ENCODE measurements at places on chromosomes 2 and 18. TPM values are rescaled to one million over a fixed set of nuclear protein-coding genes. Genes with fewer than 3 reads are reported as not detected.

GRCh38 chr2:169254774-169255173 lies 107.6 kb downstream of the LRP2 start:
- DNase-seq = no peak

DNA sequence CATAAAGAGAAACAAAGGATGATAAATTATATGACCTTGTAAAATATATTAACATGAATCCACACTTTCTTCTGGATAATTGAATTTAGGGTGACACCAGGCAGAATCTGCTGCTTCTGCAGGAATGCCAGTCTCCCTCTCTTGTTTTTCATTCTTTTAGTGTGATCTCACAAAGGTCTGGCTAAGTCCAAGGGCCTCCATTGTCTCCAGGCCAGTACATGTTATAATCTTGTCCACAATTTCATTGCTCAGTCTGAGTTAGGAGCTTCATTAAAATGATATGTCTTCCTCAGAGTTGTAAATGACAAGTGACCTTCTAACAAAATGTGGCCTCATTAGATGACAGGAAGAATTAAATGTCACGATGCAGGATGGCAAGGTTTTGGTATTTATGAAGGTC lies 110.2 kb downstream of the APOB start:
- no peak for DNase-seq

DNA sequence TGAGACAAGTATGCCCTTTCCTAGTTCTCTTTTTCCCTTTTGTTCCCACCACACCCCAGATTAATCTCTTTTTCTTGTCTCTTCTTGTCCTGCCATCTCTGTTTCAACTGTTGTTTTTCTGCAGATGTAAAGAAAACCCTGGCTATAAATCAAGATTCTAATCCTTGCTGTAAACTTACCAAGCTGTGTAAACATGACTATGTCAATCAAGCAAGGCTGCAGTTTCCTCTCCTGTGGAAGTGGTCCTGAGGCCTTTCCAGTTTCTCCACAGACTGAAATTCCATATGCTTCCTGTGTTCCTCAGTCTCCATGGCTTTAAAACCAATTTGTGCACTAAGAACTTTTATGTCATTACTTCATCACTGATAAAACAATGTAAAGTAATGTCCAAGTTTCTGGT lies 288.8 kb upstream of the PIK3C3 start:
- no peak for DNase-seq

GRCh38 chr18:49486606-49486952 lies 455 bp downstream of the C18orf32 start:
- no peak for DNase-seq

DNA sequence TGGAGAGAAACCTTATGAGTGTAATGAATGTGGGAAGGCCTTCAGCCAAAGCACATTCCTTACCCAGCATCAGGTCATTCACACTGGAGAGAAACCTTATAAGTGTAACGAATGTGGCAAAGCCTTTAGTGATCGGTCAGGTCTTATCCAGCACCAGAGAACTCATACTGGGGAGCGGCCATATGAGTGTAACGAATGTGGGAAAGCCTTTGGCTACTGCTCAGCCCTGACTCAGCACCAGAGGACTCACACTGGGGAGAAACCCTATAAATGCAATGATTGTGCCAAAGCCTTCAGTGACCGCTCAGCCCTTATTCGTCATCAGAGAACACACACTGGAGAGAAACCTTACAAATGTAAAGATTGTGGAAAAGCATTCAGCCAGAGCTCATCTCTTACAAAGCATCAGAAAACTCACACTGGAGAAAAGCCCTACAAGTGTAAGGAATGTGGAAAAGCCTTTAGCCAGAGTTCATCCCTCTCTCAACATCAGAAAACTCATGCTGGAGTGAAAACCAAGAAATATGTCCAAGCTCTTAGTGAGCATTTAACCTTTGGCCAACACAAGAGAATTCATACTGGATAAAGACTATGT lies 7.8 kb downstream of the ZNF892 start:
- DNase-seq = no peak

DNA sequence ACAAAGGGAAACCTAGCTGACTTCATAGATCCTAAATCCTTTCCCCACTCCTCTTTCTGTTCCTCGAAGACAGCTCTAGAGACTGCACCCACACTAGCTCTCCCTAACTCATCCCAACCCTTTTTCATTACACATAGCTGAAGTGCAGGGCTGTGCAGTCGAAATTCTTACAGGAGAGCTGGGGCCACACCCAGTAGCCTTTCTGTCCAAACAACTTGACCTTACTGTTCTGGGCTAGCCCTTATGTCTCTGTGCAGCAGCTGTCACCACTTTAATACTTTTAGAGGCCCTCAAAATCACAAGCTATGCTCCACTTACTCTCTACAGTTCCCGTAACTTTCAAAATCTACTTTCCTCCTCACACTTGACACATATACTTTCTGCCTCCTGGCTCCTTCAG lies 666.1 kb upstream of the PKDCC start:
- no peak for DNase-seq

DNA sequence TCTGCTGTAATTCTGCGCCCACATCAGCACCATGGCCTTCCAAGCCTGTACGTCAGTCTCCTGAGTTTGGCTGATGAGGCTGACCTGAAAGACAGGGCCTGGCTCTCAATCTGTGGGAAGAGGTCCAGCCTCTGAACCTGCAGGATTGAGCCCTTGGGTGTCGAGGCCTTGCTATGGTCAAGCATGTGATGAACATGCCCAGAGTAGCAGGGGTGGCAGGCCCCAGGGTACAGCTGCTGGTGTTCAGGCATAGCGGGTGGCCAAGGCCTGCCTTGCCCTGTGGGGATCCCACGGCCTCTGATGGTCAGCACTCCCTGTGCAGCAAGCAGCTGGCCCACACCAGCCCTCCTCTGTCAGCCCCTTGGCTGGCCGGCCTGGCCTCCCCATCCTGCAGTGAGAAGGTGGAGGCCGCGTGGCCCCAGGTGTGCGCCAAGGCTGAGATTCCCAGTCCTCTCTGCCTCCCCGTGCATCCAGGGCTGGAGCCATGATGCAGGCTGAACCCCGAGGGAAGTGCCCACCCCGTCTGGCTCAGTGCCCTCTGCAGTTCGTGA lies 298.4 kb downstream of the NDUFA10 start:
- DNase-seq = no peak

NEU2 gene
- total RNA-seq = not detected

LIMS3 gene
- total RNA-seq = 3.0 TPM

ATF2 gene
- total RNA-seq = 119 TPM

DSEL gene
- total RNA-seq = 32.8 TPM

CXCR2 gene
- not detected for total RNA-seq

CHCHD5 gene
- total RNA-seq = 7.4 TPM

SEMA4F gene
- 11.2 TPM for total RNA-seq

KLHL30 gene
- total RNA-seq = not detected

TUBB8B gene
- not detected for total RNA-seq

RAB1A gene
- 75.6 TPM for total RNA-seq

TUBA4A gene
- total RNA-seq = 4.3 TPM

Data from cerebellum (tissue), 4 donors.